Esophagus squamous epithelium (tissue), 5 donors: ENCODE measurements at places on chromosomes 16 and 17. TPM values are rescaled to one million over a fixed set of nuclear protein-coding genes. Genes with fewer than 3 reads are reported as not detected.

DNA sequence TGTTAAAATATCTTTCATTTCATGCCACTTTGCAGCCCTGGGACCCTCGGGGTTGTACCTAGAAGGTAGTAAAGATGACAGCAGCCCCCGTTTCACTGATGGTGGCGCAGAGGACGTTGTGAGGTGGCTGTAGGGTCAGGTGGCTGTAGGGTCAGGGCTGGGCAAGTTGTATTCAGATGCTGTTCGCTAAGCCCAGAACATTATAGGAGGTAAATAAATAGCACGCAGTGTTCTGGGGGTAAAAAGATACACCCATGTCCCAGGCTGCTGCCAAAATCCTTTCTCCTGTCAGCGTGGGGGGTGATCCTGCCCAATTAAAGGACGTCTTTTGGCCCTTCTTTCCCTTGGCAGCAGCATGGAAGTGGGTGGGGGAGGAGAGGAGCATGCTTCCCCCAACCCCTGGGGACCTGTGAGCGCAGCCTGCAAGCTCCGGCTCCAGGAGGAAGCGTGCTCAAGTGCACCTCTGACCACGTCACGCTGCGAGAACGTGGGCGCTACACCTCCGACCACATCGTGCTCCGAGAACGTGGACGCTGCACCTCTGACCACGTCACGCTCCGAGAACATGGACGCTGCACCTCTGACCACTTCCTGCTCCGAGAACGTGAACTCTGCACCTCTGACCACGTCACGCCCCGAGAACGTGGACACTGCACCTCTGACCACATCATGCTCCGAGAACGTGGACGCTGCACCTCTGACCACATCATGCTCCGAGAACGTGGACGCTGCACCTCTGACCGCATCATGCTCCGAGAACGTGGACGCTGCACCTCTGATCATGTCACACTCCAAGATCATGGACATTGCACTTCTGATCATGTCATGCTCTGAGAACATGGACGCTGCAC, 182.1 kb downstream of the RPTOR start:
- H3K27me3 ChIP-seq: no peaks in the 10 kb centered on the region
- DNase-seq: no peak
- no peaks in the 10 kb centered on the region for H3K36me3 ChIP-seq
- no peak overlapping the region for H3K4me3 ChIP-seq

- H3K27ac ChIP-seq: peak overlapping the region; percentile 57
- H3K4me1 ChIP-seq: peaks cover 18% of the 10 kb centered on the region
- no peaks in the 10 kb centered on the region for H3K36me3 ChIP-seq
- no peak overlapping the region for H3K4me3 ChIP-seq
- no peak for DNase-seq
Observed at GRCh38 chr16:54946909-54947308, 16.2 kb downstream of the IRX5 start.

The LRRC37A3 gene
- total RNA-seq: 3.4 TPM

DNA sequence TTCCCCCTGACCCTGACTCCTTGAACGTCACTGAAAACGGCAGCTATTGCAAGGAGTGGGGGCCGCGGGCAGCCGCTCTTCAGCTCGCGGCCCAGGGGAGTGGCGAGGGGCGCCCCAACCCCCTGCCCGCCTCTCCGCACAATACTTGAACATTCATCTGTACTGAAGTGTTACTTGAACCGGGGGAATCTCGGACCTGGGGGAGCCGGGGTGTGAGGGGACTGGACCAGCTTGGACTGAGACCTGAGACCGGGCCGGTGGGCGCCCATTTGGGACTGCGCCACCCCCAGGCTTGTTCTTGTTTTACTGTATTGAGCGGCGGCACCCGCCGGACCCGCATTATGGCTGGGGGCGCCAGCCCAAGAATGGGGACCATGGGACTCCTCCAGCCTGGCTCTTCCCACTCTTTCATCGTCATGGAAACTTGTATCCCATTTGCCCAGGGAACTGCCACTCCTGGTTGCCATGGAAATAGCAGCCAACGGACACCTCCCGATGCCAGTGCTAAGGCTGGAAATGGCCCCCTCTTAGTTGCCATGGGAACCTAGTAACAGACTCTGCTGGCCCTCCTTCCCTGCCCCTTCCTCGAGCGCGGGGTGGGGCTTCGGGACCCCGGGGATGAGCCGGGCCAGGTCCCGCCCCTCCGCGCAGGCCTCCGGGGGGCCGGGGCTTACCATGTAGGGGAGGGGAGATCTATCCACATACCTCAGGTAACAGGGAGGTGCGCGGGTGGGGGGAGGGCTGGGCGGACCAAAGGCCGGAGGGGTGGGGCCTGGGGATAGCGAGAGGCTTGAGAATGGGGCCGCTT, 805 bp upstream of the ORAI3 start:
- peaks cover 26% of the 10 kb centered on the region for H3K4me1 ChIP-seq
- H3K27ac ChIP-seq: peak overlapping the region; percentile 94
- H3K36me3 ChIP-seq: peaks cover 5% of the 10 kb centered on the region
- no peaks in the 10 kb centered on the region for H3K27me3 ChIP-seq
- H3K4me3 ChIP-seq: peak overlapping the region; percentile 73

- peak overlapping the region; percentile 90 for H3K4me3 ChIP-seq
- H3K4me1 ChIP-seq: peaks cover 40% of the 10 kb centered on the region
- H3K27me3 ChIP-seq: no peaks in the 10 kb centered on the region
- H3K27ac ChIP-seq: peak overlapping the region; percentile 93
- H3K36me3 ChIP-seq: peaks cover 29% of the 10 kb centered on the region
Observed at GRCh38 chr16:71883168-71883848, 674 bp downstream of the ZNF821 start.

- peak overlapping the region; percentile 14 for H3K27ac ChIP-seq
- no peaks in the 10 kb centered on the region for H3K27me3 ChIP-seq
- H3K36me3 ChIP-seq: no peaks in the 10 kb centered on the region
- no peaks in the 10 kb centered on the region for H3K4me1 ChIP-seq
- DNase-seq: no peak
Observed at GRCh38 chr16:85978291-85978775, 79.4 kb downstream of the IRF8 start.

DNA sequence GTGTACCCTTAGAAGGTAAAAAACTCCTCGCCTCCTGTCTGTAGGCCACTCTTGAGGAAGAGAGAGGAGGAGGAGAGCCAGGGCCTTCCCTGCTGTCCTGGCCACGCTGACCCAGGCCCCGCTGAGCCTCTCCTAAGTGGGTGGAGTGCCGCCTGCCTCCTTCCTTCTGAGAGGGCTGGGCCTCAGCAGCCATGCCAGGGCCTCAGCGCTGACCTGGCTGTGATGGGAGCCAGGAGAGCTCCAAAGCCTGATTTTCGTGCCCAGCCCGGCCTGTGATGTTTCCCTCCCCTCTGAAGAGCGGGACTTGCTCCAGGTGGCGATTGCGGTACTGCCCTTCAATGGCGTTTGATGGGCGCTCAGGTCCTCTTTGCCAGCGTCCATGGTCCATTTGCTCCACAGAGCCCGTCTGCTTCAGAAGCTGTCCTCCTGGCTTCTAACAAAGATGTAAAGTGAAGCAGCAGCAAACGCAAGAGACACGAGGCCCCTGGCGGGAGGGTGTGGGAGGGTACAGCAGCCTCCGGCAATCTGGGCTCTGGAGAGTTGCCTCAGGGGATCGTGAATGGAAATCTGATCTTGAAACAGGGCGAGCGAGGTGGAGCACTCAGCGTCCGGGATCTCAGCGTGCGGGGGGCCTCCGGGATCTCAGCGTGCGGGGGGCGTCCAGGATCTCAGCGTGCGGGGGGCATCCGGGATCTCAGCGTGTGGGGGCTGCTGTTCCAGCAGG, 93.5 kb downstream of the NPIPB11 start:
- H3K27ac ChIP-seq: no peak overlapping the region
- peaks cover 32% of the 10 kb centered on the region for H3K4me1 ChIP-seq
- H3K27me3 ChIP-seq: no peaks in the 10 kb centered on the region
- no peak overlapping the region for H3K4me3 ChIP-seq

- H3K4me1 ChIP-seq: peaks cover 19% of the 10 kb centered on the region
- H3K27ac ChIP-seq: no peak overlapping the region
- no peak for DNase-seq
- H3K4me3 ChIP-seq: no peak overlapping the region
Observed at GRCh38 chr16:28139530-28139929, 72.2 kb downstream of the XPO6 start.

- no peaks in the 10 kb centered on the region for H3K27me3 ChIP-seq
- DNase-seq: no peak
- H3K4me3 ChIP-seq: no peak overlapping the region
- no peaks in the 10 kb centered on the region for H3K36me3 ChIP-seq
Observed at GRCh38 chr17:67375054-67375427, 2.0 kb upstream of the PITPNC1 start.

The KRTAP2-3 gene
- total RNA-seq: not detected

DNA sequence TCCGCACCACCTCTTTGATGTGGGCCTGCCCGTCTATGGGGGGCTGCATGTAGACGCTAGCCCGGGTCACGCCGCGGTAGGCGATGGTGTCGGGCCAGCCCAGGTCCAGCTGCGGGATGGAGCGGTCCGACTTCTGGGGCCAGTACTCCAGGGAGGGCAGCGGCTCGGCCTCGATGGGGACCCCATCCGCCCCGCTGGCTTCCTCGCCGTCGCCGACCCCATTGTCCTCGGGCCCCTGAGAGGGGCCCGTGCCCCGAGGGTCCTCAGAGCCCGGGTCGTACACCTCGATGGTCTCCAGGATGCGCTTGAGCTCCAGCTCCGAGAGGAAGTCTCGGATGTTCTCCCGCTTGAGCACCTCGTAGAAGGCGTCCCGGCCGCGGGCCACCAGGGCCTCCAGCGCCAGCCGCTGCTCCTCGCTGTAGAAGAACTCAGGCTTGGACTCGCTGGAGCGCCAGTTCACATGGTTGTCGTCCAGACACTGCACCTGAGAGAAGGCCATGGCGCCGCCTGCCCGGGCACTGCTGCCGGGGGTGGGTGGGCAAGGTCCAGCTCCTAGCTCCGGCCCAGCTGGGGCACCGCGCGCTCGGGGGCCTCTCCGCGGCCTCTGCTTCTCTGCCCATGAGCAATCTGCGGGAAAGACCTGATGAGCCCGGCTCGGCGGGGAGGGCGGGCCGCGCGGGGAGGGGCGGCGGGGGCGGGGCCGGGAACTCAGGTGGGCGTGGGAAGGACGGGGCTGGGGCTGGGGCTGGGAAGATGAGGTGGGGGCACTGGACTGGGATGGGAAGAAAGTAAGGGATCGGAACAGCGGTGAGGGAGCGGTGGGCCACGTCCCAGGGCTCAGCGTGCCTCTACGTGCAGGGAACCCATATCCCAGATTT, 782 bp downstream of the FAM83G start:
- peak overlapping the region; percentile 96 for H3K27ac ChIP-seq
- no peaks in the 10 kb centered on the region for H3K36me3 ChIP-seq
- H3K27me3 ChIP-seq: no peaks in the 10 kb centered on the region
- DNase-seq: no peak
- H3K4me1 ChIP-seq: peaks cover 20% of the 10 kb centered on the region

DNA sequence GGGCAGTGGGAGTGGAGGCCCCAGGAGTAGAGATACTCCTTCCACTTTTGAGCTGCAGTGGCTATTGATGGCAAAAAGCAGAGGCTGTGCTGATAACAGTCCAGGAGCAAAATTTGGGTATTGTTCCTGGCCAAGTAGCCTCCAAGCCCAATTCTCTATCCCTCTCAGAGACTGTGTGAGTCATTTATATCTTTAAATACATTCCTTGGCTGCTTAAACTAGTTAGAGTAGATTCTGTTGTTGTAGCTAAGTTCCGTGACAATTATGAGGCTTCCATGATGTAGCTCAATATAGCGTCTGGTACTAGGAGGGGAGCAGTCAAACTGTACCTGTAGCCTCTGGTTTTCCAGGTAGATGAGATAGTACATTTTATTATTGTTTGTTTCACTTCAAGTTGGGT, 19.9 kb upstream of the UBE2G1 start:
- peak overlapping the region; percentile 30 for H3K27ac ChIP-seq
- H3K27me3 ChIP-seq: no peaks in the 10 kb centered on the region
- no peak for DNase-seq
- no peaks in the 10 kb centered on the region for H3K36me3 ChIP-seq

The CFAP97D1 gene
- not detected for total RNA-seq

DNA sequence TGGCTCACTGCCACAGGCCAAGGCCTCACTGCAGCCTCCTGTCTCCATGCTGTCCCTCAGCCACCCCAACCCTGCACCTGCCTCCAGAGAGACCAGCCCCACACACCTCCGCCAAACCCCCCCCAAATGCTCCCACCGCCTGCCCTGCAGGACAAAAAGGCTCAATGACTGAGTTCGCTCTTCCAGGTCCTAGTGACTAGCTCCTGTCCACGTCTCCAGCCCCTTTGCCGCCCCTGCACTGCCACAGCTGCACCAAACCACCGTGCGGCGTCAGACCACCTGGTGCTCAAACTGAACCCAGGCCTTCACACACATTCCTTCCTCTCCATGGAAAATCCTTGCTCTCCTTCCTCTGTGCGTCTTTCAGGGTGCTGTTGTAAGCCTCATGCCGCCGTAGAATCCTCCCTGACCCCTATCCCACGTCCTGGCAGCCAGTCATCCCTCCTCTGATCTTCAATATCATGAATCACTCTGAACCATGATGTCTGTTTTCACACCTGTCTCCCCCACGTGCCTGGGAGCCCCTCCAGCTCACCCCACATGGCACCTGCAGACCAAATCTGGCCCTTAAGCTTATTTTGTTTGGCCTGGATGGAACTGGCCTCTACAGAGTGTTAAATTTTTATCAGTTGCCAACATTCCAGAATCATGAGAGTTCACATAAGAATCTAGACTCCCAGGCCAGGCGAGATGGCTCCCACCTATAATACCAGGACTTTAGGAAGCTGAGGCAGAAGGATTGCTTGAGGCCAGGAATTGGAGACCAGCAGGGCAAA, 4.3 kb upstream of the GSG1L start:
- H3K4me3 ChIP-seq: no peak overlapping the region
- DNase-seq: no peak
- no peak overlapping the region for H3K27ac ChIP-seq
- peaks cover 6% of the 10 kb centered on the region for H3K27me3 ChIP-seq

The SLC5A2 gene
- not detected for total RNA-seq

DNA sequence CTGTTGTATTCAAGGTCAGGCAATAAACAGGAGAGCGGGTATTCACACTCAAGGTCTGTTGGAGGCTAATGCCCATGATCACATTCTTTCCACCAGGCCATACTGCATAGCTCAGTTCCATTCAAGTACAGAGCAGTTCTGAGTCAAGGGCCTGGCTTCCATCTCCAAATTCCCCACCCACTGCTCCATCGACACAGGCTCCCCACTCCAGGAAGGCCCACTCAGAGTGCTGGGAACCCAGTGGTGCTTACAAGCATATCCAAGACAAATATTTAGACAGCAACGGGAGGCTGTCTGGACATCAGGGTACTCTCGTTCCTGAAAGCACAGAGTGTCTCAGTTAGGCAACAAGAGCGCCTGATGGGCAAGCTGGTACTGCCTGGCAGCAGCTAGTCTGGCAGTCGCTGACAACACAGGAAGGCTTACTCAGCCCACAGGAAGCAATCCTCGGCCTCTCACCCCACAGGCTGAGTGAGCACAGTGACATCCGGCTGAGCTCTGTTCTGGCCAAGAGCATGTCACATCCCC, 40.9 kb downstream of the RFFL start:
- no peak overlapping the region for H3K4me3 ChIP-seq
- peak; percentile 19 for DNase-seq
- peaks cover 29% of the 10 kb centered on the region for H3K4me1 ChIP-seq
- peak overlapping the region; percentile 88 for H3K27ac ChIP-seq
- peaks cover 3% of the 10 kb centered on the region for H3K36me3 ChIP-seq
- no peaks in the 10 kb centered on the region for H3K27me3 ChIP-seq
